Sigmoid colon (tissue), 7 donors: ENCODE measurements at places on chromosomes 13 and 19.

- no peak for DNase-seq
Observed at GRCh38 chr13:41054212-41054877, 7.0 kb upstream of the WBP4 start.

DNA sequence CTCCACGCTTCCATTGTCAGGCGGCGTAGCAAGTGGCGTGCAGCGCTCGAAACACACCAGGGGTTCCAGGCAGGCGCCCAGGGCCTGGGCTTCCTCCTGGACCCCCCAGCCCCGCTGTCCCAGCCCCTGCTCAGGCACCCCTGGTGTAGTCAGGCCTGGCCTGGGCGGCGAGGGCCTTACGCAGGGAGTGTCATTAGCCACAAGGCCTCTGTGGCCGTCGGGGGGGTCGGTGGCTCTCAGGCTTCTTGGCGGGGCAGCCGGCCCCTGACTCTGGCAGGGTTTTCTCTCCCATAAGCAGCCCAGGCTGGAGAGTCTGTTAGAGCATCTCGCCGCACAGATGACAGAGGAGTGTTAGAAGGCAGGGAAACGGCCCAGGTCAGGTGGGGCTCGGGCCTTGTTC is 116.7 kb downstream of the KDM4B start:
- DNase-seq, result no peak

- no peak for DNase-seq
Observed at GRCh38 chr19:1105873-1106840, 2.4 kb downstream of the GPX4 start.

DNA sequence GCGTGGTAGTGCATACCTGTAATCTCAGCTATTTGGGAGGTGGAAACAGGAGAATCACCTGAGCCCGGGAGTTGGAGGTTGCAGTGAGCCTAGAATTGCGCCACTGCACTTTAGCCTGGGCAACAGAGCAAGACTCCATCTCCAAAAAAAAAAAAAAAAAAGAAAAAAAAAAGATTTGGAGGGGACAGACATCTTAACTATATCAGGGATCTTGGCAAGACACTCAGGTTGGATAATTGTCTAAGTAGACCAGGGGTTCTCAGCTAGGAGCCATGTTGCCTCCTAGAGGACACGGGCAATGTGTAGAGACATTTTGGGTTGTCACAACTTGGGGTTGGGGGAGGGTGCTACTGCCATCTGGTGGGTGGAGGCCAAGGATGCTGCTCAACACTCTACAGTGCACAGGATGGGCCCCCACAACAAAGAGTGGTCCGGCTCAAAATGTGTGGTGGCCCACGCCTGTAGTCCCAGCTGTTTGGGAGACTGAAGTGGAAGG is 1.9 kb upstream of the ZNF580 start:
- DNase-seq, result no peak

DNA sequence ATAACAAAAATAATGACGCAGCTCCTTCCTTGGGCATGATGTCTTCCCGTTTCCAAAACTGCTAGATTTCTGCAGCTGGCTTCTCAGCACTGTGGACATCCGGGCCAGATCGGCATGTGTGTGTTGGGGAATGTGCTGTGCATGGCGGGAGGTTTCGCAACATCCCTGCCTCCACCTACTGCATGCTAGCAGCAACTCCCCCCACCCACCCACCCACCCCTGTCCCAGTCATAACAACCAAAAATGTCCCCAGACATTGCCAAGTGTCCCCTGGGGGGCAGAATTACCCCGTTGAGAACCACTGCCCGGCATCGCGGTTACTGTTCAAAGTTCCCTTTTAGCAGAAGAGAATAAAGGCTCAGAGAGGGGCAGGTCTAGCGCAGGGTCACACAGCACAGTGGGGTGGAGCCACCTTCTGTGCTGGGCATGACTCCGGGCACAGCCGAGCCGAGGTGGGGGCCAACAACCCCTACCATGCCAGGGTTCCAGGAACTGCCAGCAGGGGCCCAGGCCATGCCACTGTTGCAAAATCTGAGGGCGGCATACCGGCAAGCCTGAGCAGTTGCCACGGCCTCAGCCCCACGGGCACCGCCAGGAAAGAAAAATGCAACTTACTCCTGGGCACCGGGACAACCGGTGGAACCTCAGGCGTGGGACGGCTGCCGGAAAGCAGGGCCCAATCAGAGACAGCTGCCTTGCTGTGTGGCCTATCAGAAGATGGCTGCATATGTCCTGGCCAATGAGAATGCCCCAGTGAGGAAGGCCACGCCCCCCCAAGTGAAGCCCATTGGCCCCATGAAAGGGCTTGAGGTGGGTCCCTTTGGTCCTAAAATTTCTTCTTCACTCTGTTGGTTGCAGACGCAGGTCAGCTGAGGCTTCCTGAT is 22.5 kb upstream of the NFIC start:
- DNase-seq, result peak; percentile 96

- no peak for DNase-seq
Observed at GRCh38 chr19:34645551-34645950, 31.4 kb downstream of the SCGB2B2 start.

- no peak for DNase-seq
Observed at GRCh38 chr19:5697890-5698634, 8.0 kb downstream of the RPL36 start.

DNA sequence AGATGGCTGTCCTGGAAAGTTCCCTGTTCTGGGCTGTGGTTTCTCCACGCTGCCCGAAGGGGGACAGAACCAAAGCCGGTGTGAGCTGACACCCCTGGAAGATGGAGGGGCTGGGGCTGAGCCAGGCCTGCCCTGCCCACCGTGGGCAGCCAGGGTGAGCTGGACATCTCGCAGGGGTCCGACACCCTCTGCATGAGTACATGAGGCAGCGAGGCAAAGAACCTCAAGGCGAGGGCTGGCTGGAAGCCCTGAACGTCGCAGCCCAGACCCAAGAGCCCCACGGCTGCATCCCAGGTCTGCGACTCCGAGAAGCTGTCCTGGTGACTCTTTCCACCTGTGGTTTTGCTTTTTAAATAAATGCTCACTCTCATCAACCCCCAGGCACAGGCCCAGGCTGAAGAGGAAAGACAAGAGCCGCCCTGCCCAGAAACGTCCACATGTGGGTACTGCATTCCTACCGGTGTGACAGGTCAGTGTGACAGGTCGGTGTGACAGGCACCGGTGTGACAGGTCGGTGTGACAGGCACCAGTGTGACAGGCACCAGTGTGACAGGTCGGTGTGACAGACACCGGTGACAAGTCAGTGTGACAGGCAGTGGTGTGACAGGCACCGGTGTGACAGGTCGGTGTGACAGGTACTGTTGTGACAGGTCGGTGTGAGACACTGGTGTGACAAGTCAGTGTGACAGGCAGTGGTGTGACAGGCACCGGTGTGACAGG is 30.6 kb downstream of the GAS6 start:
- DNase-seq, result no peak

DNA sequence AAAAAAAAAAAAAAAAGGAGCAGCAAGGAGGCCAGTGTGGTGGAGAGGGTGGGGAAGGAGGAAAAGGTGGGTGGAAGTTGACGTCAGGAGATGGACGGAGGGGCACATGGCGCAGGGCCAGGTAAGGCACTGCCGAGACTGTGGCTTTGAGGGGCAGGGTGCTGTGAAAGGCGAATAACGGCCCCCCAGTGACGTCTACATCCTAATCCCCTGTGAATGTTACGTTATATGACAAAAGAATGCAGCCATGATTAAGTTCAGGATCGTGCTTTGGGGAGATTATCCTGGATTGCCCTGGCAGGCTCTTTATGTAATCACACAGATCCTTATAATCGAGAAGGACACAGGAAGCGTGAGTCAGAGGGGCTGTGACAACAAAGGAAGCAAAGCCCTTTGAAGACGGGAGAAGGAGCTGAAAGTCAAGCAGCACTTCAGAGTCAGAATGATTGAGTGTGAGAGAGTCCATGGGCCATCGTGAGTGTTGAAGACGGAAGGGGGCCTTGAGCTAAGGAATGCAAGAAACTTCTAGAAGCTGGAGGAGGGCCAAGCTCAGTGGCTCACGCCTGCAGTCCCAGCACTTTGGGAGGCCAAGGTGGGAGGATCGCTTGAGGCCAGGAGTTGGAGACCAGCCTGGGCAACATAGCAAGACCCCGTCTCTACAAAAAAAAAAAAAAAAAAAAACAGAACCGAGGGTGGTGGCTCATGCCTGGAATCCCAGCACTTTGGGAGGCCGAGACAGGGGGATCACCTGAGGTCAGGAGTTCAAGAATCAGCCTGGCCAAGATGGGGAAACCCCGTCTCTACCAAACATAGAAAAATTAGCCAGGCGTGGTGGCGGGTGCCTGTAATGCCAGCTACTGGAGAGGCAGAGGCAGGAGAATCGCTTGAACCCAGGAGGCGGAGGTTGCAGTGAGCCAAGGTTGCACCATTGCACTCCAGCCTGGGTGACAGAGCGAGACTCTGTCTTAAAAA is 13.8 kb upstream of the CEACAM16 start:
- no peak for DNase-seq

- DNase-seq, result peak; percentile 54
Observed at GRCh38 chr13:111967572-111968201, 99.3 kb upstream of the SOX1 start.

GRCh38 chr19:46611776-46612175 is 10.6 kb downstream of the CALM3 start:
- DNase-seq, result peak; percentile 56

DNA sequence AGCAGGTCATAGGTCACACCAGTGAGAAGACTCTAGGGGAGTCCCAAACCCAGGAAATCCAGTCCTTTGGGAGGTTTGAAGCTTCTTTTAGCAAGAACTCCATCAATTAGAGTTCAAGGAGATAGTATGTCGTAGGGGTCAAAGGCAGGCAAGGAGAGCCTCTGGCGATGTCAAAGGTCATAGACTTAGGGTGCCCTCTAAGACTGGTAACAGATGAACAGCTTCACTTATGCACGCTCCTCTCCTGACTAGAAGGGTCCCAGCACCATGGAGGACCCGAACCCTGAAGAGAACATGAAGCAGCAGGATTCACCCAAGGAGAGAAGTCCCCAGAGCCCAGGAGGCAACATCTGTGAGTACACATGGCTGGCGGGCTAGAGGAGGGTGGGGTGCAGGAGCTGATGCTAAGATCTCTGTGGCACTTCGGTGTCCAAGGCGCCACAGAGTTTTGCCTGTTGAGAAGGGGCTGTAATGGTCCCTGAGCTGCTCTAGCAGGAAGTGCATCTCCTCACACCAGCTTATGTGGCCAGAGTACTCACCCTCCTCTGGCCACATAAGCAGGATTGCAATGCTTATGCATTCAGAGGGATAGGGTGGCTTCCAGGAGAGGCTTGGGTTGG is 557 bp downstream of the ZNF576 start:
- DNase-seq, result no peak

DNA sequence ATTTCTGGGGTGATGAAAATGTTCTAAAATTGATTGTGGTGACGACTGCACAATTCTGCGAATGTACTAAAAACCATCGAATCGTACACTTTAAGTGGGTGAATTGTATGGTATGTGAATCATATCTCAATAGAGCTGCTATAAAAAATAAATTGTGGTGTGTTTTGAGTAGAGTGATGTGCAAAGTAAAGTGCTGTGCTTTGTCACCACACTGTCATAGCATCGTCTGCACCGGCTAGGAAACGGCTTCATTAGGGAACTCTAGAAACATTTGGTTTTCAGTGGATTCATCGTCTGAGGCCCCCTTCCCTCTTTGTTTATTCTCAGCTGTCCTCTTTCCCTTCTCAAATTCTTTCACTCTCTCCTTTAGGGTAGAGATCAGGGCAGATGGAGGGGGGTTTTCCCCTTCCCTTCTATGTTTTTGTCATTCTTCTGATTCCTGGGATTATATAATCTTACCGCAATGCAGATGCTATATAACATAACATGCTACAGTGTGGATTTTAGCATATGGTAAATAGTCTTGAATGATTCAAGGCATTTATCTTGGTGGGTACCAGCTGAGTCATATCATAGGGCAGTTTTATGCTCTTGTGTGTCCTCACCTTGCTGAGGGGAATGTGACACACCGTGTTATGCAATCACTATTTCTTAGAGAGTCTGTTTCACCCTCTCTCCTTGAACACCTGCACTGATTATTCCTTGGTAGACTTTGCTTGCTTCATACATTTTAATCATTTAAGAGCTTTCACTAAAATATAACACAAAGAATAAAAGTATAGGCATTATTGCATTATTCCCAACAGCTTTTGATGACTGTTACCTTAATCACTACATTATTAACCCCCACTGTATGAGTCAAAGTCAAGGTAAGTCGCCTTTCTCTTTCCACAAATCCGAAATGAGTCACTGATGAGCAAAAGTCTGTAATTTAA is 239.4 kb downstream of the DCLK1 start:
- DNase-seq, result no peak

DNA sequence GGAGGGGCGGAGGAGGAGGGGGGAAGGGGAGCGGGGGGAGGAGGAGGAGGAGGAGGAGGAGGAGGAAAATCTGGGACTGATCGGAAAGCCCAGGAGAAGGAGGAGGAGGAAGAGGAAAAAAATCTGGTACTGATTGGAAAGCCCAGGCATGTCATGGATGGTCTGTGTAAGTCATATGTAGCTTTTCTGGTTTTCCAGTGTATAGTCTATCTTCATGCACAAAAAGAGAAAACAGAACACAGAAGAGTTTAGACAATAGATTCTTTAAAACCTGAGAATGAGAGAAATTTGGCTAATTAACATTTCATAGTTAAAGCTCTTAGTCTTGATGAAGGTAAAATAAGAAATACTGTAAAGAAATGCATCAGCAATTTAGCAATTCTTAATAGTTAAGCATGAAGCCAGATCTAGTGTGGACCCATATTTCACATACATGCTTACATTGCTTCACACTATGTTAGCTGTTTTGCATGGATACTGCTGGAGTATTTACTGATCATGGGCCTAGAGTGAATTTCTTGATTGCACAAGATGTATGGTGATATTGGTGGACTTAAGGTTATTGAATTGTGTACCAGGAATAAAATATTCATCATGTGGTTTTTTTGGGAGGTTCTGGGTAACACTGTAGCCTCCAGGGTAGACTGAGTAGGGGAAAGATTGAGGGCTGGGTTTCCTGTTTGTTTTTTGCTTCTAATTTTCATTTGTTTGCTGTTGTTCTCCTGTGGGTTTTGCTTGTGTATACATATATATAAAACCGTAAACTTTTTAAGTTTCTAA is 41.4 kb downstream of the SUCLA2 start:
- DNase-seq, result no peak

DNA sequence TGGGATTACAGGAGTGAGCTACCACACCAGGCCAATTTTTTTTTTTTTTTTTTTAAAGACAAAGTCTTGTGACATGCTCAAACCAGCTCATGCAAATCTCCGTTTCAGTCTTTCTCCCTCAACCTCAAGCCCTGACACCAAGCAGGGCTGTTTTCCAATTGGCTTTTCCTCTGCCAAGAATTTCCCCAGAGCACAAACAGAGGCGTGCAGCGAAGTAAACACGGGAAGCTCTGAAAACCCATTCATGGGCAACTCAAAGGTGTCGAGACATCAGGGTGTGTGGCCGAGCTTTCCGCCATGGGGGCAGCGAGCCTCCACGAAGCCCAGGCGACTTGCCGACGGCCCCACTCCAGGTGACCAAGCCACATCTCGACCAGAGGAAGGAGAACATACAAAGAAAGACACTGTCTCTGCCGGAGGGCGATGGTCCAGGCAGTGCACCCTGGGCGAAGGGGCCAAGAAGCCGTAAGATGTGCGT is 70.0 kb downstream of the INSR start:
- DNase-seq, result peak; percentile 90
